ENCODE measurements at places on chromosomes 12 and 14.

- no peak for DNase-seq
Observed at GRCh38 chr14:89407856-89408255, 9.2 kb downstream of the FOXN3 start.

DNA sequence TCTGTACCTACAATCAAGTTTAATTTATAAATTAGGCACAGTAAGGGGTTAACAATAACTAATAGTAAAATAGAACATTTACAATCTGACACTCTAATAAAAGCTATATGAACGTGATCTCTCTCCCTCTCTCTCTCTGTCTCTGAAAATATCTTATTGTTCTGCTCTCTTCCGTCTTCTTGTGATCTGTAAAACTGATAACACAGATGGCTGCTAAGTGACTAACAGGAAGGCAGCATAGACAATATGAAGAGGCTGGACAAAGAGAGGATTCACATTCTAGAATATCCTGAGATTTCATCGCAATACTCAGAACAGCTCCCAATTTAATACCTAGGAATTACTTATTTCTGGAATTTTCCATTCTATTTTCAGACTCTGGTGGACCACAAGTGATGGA, 827.2 kb downstream of the FLRT2 start:
- no peak for DNase-seq

DNA sequence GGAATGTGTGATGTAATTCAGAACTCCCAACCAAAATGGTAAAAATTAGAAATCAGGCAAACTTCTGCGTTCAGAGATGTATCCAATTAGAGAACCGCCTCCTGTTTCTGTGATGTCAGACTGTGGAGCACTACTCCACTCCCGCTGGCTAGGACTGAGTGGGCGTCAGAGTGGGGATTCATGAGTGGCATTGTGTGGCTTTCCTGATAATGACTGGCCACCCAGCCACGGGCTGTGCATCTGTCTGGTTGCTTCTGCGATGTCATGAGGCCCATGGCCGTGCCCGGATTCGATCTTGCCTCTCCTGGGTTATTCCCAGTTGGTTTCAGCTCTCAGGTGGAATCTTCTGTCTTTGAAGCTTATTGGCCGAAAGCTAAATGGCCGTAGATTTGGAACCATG, 87.1 kb upstream of the KCNA1 start:
- DNase-seq = no peak

- DNase-seq = no peak
Observed at GRCh38 chr14:79487632-79488031, 723.7 kb downstream of the DIO2 start.

DNA sequence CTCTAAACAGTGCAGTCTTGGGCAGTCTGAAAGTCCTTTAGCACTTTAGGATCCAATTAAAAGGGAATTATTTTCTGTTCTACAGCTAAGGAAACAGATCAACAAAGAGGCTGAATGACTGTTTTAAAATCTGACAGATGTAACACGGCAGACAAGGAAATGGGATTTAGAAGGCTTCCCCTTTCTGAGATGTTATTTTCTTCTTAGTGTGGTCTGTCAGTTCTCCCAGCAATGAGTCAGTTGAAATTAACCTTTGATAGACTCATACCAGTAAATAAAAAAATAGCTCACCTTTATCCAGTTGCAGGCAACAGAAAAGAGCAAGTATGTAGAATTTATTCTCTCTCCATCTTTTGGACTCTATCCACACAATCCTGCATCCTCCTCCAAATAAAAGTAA, 98.1 kb downstream of the NEDD1 start:
- DNase-seq = no peak

DNA sequence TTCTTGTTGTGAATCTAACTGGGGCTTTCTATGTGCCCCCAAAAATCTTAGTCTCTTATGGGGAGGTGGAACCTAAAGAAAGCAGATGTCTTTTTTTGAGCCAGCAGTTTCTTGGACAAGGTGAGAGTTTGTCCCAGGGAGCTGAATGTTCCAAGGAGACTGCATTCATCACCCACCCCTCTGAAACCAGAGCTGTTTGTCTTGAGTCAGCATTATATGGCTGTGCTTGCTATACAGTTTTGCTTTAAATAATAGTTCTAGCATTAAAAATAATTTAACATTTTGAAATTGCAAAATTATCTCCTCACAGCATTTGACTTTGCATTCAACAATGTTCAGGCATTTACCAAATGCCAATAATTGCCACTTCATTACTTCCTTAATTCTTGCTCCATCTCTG, 813.3 kb downstream of the BCL11B start:
- DNase-seq = no peak

DNA sequence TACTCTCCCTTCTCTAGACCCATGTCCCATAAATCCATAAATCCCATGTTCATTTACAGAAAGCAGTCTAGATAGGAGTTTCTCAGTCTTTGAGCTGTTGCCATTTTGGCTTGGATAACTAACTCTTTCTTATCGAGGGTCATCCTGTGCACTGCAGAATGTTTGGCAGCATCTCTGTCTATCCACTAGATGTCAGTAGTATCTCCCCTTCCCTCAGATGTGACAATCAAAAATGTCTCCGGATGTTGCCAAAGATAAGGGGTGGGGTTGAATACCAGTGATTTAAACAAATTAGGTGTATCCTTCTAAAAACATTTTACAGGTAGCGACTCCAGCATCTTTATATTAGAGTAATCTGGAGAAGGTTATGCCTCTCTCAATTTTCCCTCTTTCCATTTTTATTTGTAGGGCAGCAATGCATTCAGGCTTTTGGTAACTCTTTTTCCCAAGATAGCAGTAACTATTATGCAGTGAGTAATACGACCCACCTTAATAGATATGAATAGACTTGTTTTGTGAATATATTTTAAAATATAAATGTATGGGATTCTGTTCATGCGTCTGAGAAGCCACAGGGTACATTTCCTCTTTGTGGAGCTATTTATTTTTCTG, 100.7 kb downstream of the LRRK2 start:
- no peak for DNase-seq

- no peak for DNase-seq
Observed at GRCh38 chr12:124560146-124560890, 7.1 kb downstream of the NCOR2 start.

GRCh38 chr14:77498984-77499527, 440 bp upstream of the ISM2 start:
- DNase-seq = no peak

DNA sequence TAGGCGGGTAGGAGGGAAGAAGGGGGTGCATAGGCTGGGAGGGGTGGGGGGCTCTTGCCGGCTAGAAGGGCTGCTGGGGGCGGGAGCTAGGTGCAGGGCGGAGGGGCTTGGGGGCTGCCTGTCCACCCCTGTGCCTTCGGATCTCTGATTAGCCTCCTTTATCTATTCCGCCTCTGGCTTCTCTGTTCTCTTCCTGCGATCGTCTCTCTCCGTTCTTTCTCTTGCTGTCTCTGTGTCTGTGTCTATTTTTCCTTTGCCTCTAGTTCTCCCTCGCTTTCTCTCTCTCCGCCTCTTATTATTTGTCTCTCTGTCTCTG, 166.7 kb upstream of the LHX5 start:
- DNase-seq = no peak

GRCh38 chr12:27907766-27908165, 64.8 kb downstream of the PTHLH start:
- no peak for DNase-seq

DNA sequence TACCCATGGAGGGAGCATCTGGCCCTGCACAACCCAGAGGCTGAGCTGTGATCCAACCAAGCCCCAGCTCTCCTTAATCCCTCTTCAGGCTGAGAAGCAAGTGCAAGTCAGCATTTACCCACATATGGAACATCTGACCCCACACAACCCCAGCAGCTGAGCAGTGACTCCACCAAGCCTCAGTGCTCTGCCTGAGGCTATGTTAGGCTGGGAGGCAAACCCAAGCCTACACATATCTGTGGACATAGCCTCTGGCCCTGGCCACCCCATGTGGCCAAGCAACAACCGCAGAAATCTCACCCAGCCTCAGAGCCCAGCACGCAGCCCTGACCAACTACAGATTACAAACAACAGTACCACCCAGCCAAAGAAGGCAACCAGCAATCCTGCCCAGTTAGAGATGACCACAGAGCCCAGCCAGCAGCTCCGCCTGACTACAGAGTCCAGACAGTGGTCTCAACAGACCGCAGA, 142.8 kb downstream of the NUAK1 start:
- DNase-seq = no peak

DNA sequence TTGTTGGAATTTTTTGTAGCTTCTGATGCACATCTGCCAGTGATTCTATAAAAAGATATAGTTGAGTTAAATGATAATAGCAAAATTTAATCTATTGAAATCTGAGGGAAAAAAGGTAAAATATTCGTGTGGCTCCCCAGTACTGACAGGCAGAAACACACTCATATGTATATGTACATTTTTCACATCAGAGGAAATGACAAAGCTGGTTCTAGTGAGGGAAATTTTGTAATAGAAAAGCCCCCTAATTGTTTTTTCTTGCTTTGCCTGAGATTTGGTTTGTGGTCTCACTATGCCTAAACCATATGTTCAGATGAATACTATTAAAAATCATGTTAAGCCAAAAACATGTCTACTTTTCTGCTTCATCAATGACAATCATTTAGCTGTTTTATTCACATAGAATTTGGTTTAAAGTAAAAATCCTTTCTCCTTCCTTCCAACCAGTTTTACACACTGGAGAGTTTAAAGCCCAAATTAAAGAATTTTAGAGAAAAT, 203.5 kb downstream of the ANO6 start:
- DNase-seq = no peak

- DNase-seq = no peak
Observed at GRCh38 chr14:102182190-102182589, 42.5 kb downstream of the WDR20 start.

DNA sequence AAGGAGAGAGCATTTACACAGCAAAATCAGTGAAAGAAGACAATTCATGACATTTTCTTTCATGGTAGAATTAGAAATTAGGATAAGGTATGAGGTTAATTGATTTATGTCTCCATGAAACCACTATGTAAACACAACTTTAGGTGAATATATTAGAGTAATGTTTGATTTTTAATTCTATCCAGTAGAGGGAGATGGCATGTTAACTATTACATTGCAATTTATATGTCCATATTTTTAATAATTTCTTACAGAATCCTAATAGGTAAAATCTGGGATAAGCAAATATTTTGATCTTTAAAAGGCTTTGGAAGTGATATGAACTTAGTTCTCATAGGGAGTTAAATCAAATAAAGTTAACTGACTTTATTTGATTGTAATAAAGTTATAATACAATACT, 373.4 kb upstream of the PDE3A start:
- DNase-seq = no peak

GRCh38 chr12:124821252-124822200, 42.1 kb downstream of the SCARB1 start:
- DNase-seq = no peak

DNA sequence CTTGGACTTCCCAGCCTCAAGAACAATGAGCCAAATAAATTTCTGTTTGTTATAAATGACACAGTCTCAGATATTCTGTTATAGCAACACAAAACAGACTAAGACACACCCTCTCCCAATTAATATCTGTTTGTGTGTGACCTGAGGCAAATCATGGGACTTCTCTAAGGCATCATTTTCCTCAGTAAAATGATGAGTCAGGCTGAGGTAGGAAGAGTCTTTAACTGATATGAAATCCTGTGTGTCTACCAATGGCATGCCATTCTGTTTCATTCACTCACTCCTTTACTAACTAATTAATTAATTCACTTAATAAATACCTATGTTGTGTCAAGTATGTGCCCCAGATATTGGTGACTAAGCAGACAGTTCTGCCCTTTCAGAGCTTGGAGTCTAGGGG, 258.4 kb upstream of the CRY1 start:
- no peak for DNase-seq

DNA sequence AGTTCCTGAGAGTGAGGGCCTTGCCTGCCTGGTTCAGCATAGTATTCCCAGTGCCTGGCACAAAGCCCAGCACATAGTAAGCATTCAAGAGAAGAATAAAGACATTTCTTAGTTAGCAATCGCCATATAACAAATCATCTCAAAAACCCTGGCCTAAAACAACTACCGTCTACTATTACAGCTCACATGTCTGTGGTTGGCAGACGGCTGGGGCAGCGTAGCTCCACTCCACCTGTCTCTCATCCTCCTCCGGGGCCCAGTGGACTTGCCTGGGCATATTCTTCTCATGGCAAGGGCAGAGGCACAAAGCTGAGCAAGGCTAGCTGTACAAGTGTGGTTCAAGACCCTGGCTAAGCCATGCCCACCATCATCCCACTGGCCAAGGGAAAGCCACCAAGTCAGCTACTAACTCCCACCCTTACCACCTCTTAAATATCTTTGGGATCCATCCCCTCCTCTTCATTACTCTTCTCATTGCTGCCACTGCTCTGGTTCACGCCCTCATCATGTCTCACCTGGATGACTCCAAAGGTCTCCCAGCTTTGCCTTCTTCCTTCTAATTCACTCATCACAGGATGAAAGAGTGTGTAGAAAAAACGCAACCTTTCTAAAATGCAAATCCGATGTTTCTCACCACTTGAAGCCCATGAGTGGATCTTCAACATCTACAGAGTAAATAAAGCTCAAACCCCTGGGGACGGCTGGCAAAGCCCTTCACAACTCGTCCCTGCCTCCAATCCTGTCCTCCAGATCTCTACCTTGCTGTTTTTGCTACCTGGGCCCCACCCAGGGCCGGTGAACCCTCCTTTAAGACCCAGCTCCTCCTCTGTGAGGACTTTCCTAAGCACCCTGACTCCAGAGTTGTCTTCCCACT, 10.4 kb downstream of the TMEM229B start:
- no peak for DNase-seq

- DNase-seq = no peak
Observed at GRCh38 chr12:104740668-104741067, 217.4 kb downstream of the SLC41A2 start.

DNA sequence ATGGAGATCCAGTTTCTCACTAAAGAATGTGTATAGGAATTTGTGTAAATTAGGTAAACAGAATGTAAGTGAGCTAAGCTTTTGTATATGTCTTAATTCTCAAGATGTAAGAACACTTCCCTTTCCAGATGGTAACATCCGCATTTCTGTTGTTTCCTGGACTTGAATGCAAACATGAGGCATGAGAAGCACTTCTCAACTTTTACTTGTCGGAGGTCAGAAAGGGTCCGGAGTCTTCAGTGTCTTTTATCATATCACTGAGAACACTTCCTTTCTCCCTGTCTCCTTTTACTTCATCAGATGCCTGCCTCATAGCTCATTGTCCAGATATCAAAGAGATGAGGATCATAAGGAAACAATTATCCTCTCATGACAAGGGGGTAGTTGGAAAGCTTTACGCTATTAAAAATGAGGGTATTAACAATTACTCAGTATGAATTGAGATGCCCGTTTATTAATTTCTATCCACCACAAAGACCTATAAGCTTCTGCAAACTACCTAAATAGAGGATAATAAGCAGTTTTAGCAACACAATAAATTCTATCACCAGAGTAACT, 214.1 kb upstream of the FLRT2 start:
- no peak for DNase-seq

- DNase-seq = no peak
Observed at GRCh38 chr12:50275556-50275955, 7.8 kb downstream of the LIMA1 start.

Data from dorsolateral prefrontal cortex (tissue), 122 donors.